Activated CD4-positive, alpha-beta T cell treated with anti-CD3 and anti-CD28 coated beads, Interleukin-2, amount 10 ng/mL, durations not matched to agents 7 days and 5 days (primary cell): ENCODE measurements at places on chromosomes 1 and 21.

DNA sequence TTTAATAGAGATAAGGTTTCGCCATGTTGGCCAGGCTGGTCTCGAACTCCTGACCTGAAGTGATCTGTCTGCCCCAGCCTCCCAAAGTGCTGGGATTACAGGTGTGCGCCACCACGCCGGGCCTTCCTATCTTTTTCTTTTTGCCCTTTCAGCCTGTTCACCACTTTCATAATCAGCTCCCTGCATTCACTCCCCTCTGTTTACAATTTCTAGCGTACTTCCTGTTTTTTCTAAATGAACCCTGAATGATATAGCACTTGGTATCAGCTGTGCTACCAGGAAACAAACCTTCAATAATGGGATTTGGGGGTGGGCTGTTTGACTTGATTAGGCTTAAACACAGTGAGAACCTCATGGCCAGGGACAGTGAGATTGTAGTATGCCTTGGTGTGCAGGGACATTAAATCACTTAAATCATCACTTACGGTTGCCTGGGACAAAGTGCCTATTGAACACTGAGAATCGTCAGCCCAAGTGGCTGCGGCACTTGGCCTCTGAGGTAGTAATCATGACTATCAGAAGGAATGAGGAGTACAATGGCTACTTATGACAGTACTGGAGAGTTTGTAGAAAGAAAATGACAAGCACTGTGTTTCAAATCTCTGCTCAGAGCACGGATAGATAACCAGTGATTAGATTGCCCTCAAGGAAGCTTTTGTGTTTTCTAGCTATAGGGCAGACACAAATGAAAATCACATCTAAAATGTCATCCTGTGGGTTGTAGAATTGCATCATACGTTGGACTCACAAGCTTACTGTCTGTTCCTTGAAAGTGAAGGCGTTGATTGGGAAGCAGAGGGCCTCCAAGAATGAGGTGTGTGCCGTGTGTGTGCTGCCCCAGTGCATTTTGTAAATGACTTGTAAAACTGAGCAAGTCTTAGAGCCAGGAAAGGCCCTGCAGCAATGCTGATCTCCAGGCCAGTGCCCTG is 661.8 kb downstream of the MATN1 start:
- no peak for DNase-seq

DNA sequence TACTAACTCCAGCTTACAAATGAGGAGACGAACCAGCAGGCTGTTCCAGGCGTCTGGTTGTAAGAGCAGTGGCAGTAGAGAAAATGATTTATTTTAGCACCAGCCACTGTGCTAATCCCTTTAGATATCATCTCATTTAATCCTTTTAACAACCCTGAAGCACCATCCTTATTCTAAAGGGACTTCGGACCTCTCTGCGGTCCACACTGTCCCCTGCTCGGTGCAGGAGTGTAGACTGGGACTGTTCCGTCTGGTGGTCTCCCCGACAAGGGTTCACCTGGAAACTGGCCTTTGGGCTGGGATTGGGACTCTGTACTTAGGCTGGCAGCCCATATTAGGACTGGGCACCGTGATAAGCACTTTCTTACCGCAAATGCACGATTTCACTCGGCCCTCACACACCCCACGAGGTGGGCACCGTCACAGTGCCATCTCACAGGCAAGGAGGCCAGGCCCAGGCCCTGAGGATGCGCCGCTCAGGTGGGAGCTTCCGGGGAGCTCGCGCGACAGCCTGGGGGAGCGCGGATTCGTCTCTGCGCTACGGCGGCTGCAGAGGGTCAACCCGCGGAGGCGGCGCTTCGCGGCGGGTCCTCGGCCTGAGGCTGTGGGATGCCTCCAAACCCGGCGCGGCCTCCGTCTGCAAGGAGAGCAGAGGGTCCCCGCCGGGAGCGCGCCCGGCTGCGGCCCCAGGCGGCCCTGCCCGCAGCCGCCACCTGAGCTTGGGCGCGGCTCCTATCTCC is 45.2 kb downstream of the ATP1A1 start:
- peak; percentile 87 for DNase-seq

- DNase-seq, result no peak
These were observed 7.1 kb upstream of the CDK18 start for GRCh38 chr1:205497351-205497750.

GRCh38 chr1:22886211-22886610 is 86.5 kb downstream of the LACTBL1 start:
- DNase-seq, result no peak

DNA sequence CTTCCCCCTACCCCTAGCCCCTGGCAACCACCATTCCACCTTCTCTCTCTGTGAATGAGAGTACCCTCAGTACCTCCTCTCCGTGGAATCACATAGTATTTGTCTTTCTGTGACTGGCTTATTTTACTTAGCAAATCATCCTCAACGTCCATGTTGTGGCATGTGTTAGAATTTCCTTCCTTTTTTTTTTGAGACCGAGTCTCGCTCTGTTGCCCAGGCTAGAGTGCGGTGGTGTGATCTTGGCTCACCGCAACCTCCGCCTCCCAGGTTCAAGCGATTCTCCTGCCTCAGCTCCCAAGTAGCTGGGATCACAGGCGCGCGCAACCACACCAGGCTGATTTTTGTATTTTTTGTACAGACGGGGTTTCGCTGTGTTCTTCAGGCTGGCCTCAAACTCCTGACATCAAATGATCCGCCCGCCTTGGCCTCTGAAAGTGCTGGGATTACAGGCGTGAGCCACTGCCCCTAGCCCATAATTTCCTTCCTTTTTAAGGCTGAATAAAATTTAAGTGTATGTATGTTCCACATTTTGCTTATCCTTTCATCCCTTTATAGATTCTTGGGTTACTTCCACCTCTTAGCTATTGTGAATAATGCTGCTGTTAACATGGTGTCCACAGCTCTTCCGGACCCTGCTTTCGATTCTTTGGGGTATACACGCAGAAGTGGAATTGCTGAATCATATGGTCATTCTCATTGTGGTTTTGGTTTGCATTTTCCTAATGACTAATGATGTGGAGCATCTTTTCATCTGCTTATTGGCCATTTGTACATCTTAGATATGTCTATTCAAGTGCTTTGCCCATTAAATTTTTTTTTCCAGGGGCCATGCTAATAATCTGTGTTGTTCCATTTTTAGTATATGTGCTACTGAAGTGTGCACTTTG is 32.3 kb downstream of the ERRFI1 start:
- no peak for DNase-seq
